NCI-H774 (cell line): ENCODE measurements at places on chromosomes 2 and 18.

DNA sequence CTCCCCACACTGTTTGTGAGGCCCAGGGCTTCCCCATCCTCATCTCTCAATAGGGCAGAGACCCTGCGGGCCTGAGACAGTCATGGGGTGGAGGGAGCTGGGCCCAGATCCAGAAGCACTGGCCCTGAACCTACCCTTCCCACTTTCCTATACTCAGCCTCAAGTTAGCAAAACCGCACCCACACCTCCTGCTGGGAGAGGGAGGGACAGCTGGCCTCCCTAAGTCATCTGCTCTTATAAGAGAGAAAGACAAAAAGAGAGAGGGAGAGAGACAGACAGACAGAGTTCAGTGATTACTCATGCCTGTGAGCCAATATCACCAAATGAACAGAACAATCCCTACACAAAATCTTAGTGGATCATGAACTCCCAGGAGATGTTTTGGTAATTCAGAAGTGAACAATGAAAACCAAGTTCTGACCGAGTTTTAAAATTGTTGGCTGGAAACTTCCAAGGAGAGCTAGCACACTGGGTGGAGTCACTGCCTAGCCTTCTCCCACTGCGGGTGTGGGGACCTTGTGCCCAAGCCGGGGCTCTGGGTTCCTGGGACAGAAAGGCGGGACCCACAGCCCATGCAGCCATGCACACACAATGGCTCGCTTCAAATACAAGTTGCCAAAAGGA lies 130.5 kb downstream of the PXDN start:
- DNase-seq, result no peak

DNA sequence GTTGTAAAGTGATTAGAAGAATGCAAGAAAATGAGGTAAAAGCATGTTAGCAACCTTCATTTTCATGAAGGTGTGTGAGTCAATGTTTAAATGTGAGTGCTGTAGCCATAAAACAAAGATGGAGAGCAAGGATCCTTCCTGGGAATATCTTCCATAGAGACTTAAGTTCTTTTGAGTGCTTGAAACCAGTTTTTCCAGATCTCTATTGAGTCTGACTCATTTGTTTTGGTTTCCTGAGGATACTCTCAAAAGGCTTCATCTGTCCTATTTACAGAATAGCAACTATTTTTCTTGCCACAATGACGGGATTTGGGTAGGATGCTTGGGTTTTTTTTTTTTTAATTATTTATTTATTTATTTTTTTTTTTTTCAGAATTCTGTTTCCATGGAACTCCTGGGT lies 45.9 kb upstream of the ASB1 start:
- no peak for DNase-seq

DNA sequence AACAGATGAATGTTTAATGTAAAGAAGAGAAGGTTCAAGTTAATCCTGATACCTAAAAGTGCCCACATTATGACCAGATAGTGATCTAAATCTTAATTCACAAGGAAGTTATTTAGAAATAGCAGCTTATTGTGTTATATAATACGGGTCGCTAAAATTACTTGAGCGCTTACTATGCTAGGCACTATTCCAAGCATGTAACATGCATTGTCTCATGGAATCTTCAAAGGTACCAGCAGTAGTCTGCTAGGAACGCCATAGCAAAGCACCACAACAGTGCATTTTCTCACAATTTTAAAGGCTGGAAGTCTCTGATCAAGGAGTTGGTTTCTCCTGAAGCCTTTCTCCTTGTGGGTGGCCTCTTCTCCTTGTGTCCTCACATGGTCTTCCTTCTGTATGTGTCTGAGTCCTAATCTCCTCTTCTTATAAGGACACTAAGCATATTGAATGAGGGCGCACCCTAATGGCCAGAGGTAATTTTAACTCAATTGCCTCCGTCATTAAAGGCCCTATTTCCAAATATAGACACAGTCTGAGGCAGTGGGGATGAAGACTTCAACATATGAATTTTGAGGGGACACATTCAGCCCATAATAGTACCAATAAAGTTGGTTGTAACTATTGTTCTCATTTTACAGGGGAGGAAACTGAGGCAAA lies 118.4 kb downstream of the LRRC30 start:
- DNase-seq, result no peak

- DNase-seq, result no peak
Observed at GRCh38 chr2:234770715-234771141, 181.1 kb upstream of the SH3BP4 start.

- no peak for DNase-seq
Observed at GRCh38 chr2:13616059-13616458, 899.3 kb downstream of the TRIB2 start.

DNA sequence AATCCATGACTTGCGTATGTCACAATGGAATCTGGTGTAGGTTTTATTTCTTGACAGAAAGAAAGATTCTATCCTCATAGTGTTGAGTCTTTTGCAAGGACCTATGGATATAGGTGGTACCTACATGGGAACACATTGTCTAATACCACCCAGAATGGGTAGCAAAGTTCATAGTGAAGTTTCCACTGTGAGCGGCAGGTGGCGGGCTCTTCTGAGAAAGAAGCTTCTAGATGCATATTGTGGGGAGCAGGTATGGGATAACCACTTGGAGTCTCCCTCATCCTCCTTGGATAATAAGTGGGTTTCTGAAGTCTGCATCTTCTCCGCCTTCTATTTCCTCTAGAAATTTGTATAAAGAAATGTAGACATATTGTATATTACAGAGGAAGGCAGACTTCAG lies 44.9 kb downstream of the LINC00305 start:
- DNase-seq, result no peak
